ENCODE measurements at places on chromosomes 3 and 15. TPM values are rescaled to one million over a fixed set of nuclear protein-coding genes. Genes with fewer than 3 reads are reported as not detected.

GRCh38 chr15:88995449-88995848 lies 82.3 kb upstream of the MFGE8 start:
- DNase-seq, result no peak

- no peak for DNase-seq
These were observed 12.1 kb downstream of the PLXND1 start for GRCh38 chr3:129594409-129594808.

DNA sequence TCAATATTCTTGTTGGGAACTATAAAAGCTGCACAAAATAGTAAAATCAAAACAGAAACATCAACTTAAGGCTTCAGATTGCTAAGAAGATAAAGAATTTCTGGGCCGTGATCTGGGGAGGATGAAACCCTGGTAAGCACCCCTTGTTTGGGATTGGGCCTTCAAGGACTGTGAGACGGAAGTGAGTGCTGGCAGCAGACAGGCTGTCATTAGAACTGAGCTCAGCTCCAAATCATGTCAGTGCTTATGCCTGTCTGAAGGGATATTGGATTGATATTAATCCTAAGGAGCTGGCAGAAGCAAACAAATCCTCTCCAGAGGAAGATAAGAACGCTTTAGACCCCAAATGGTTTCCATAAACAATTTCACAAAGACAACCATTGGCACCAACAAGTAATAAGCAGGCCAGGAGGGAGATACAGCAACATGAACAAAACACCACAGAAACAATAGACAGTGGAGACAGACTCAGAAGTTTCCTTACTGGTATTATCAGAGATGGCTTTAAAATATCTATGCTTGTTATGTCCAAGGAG lies 72.6 kb upstream of the CTXND1 start:
- no peak for DNase-seq

Gene LSAMP
- 5.0 TPM for total RNA-seq

- DNase-seq, result peak; percentile 69
These were observed 126.1 kb downstream of the LRRK1 start for GRCh38 chr15:101045236-101045646.

DNA sequence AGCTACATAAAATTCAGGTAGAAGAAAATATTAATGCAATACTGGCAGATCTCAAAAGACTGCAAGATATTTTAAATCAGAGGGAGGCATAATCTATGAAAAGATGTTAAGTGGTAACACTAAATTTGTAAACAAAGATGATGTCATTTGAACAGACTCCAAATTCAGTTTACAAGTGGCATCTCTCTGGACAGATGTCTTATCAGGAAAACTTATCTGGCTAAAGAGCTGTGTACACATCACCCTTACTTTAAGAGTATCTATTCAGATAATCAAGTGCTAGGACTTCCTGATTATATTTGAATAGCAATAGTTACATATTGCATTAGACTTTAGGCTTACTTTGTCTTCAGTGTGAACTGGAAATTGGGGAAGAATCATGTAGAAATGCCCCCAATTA lies 231.5 kb downstream of the WDR72 start:
- DNase-seq, result no peak

- DNase-seq, result no peak
These were observed 161.0 kb upstream of the CGNL1 start for GRCh38 chr15:57215326-57215725.

Gene CPB1
- total RNA-seq, result not detected

DNA sequence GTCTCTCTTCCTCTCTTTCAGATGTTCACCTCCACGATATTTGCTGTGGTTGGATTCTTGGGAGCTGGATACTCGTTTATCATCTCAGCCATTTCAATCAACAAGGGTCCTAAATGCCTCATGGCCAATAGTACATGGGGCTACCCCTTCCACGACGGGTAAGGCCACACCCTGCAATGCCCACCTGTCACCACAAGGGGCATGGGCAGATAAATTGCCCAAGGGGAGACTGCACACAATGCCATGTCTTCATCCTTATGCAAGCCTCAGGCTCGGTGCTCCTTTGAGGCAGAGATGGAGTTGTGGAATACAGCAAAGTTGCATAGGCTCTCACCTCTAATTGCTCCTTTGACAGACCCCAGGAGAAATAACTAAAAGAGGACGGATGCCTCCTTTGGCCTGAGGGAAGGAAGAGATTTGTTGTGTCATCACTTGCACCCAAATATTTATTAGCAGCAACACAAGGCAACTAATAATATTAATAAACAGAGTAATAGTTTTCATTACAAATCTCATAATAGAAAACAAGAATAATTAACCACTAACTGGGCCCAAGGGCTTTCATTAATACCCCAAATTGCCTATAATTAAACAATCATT lies 13.2 kb downstream of the TM4SF4 start:
- no peak for DNase-seq

GRCh38 chr3:40768536-40768935 lies 243.8 kb downstream of the ZNF621 start:
- DNase-seq, result no peak

Gene MORC1
- total RNA-seq, result not detected

DNA sequence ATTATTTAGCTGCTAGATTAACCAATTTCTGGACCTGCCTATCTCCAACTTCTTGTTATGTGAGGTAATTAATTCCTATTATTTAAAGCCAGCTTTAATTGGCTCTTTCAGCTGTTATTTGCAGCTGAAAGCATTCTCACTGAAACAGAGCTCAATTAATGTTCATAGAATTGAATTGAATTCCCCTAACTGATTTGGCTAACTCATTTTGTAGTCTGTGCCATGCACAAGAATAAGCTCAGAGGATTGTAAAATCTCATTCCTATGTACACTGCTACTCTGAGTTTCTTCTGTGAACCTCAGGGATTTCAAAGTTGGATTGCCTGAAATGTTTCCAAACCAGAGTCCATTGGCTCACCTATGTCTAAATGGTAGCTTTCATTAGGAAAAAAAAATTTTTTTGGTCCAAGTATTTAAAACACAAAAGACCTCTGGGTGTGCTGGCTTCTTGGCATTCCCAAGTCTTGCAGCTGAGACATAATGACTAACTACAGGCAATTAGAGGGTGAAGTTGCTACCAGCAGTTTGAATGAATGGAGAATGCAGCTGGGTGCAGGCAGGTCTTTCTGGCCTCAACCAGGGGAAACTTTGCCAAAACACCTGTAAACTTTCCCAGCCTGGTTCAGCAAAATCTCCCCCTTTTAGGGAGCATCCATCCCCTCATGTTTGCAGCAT lies 134.3 kb downstream of the EDEM1 start:
- DNase-seq, result no peak

DNA sequence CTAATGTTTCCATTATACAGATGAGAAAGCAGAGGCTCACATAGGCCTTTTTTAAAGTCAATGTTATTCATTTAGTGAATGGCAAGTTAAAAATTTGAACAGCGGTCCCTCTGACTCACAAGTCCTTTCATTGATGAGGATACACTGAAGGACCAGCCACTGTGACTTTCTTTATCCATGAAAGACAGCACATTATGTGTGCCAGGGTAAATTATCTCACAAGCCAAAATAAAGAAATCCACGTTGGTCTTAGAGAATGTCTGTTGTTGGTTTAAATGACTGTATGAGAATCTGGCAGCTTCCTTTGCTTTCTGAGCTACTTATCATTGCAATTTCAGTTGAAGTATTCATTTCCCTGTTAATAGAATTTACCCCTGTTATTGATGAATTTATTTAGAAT lies 485.1 kb downstream of the TBL1XR1 start:
- no peak for DNase-seq

Gene TTLL13
- not detected for total RNA-seq

- no peak for DNase-seq
These were observed 10.1 kb downstream of the CSRNP1 start for GRCh38 chr3:39143051-39143885.

- no peak for DNase-seq
These were observed 14.7 kb upstream of the CSTA start for GRCh38 chr3:122310361-122310760.

DNA sequence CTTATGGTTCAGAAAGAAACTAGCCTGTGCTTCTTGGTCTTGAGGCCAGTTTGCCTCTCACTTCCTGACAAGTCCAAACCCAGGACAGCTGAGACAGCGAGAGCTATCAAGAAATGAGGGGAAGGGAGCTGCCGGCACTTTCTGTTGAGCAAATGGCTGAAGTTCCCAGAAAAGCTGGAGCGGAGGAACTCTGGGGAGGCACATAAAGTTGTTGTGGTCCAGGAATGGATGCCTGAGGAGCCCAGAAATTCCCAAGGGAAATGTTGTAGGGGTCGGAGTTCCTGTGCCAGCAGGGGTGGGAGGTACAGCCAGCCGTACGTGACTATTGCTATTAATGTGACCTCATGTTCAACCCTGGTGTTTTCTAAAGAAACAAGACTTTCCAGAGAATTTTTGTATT lies 98.8 kb upstream of the TNFAIP8L3 start:
- no peak for DNase-seq

DNA sequence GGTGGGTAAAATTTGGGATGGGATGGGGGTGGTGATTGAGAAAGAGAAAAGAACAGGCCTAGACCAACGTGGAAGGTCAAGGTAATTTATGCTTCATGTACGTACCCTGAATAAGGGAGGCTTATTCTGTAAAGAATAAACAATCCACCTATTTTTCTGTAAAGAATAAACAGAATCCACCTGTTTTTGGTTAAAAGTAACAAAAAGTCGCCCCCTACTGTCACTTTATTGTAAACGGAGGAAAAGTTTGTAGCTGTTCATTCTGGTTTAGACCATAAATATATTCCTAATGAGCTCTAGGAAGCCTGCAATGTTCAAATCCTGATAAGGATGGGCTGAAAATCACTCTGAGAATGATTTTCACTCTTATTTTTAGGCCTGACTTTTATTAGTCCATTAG lies 23.5 kb upstream of the SQOR start:
- DNase-seq, result no peak

Gene GALNT15
- total RNA-seq, result 5.8 TPM

- no peak for DNase-seq
These were observed 81.9 kb downstream of the MITF start for GRCh38 chr3:69821133-69821532.

DNA sequence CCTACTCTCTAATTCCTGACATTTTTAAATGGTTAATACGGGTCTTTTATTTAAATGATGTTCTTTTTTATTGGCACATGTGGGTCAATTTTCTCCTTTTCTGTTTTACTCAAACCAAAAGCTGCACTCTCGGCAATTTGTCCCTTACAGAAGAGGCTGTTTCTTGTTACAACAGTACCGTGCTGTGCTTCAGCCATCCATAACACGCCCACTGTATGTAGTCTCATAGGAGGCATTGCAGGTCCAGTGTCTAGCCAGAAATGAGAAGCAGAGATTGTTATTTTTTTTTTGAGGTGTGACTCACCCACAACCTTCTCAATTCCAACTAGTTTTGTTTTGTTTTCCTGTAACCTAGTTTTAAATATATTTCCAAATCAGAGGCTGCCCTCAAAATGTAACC lies 164.6 kb downstream of the GMNC start:
- no peak for DNase-seq

GRCh38 chr15:76866716-76867321 lies 38.3 kb downstream of the SCAPER start:
- no peak for DNase-seq

DNA sequence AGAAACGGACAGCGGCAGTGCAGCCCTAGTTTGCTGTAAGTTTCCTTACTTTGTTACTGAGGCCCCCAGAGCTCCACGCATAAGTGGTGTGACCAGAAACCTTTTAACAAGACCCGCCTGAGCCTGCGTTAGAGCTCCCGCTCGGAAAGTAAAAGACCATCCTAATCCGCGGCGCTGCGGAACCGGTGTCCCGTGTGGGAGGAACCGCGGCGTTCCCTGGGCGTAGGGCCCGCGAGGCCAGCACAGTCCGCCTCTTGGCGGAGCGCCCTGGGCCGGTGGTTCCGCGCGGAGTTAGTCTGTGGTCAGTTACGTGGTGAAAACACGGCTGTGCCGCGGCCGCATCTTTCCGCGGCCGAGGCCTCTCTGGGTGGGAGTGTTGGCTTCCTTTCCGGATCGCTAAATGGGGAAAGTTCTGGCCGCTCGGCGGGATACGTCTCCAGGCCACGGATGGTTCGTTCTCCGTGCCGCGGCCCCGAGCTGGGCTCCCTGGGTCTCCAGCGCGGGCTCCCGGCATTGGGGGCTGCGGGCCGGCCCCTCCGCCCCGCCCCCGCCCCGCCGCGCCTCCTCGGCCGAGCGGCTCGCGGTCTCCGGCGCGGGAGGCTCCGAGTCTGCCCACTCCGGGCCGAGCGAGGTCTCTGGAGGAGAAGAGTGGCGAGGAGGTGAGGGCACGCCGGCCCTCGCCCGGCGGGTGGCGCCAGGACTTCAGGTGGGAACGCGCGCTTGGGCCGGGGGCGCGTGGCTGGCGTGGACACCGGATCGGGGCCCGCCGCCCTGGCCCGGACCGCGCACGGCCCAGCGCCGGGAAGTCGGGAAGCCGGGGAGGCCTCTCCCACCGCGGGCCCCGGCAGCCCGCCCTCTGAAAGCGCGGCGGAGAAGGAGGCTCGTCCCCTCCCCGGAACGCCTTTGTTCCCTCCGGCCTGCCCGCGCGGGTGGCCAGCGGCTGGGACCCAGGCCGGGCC lies 754 bp downstream of the B3GNT5 start:
- peak; percentile 92 for DNase-seq

DNA sequence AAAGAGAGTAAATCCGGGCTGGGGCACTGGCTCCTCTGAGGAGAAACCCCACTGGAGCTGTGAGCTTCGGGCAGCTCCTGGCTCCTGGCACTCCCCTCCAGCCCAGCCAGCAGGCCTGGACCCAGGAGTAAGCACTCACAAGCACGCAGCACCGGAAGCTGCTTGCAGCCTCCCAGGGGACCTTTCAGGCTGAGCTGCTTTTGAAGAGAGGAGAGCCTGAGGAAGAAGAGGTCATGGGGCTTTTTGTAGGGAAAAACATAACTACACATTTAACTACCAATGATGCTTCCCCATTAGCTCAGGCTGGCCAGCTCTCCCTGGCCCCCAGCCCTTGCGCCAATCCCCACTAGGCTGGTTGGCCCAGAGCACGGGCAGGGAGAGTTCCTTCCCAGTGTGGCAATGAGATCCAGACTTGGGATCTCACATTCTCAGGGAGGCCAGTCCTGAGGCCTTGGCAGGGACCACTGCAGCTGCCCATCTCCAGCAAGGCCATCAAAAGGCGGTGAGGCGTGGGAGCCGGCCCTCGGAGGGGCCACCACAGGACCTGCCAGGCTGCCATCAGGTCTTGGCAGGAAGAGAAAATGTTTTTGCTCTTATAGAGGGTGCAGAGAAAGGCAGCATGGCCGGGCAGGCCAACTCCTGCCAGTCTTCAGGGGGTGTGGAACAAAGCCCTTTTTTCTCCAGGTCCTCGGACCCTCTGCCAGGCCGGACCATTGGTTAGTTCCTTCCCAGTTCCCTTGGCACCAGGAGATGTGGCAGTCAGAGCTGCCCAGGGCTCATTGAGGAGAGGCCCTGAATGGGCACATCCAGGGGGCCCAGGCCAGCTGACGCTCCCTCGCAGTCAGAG lies 41.5 kb upstream of the MFGE8 start:
- DNase-seq, result no peak

Gene C3orf33
- total RNA-seq, result 6.6 TPM

Gene ENTPD3
- 0.11 TPM for total RNA-seq

- no peak for DNase-seq
These were observed 34.1 kb downstream of the ADAM10 start for GRCh38 chr15:58715266-58715917.

Gene GHRL
- total RNA-seq, result 0.30 TPM

- DNase-seq, result peak; percentile 62
These were observed 269.3 kb downstream of the ARPP21 start for GRCh38 chr3:35908366-35909232.
